ENCODE measurements at places on chromosomes 6 and 20.

DNA sequence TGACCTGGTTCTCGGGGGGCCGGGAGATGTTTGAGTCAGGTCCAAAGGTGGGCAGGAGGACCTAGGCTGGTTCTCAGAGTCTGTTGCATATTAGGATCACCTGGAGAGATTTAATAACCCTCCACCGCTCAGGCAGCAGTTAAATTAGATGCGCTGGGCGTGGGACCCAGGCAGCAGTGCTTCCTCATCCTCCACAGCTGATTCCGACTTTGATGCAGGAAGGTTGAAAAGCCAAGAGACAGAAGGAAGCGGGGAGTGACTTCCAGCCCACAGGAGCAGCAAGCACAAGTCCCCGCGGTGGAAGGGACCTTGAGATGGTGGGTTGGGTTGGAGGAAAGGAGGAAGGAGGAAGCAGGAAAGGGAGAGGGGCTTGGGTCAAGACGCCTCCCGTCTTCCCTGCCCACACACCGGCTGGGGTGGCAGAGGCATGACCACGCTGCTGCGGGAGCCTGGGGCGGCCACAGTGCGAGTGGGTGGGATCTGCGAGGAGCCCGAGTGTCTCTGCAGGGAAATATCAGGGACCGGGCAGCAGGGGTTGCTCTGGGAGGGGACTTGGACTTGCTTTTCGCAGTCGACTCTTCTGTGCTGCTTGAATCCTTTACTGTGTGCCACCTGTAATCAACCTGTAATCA lies 146.0 kb downstream of the PHACTR3 start:
- DNase-seq: no peak

DNA sequence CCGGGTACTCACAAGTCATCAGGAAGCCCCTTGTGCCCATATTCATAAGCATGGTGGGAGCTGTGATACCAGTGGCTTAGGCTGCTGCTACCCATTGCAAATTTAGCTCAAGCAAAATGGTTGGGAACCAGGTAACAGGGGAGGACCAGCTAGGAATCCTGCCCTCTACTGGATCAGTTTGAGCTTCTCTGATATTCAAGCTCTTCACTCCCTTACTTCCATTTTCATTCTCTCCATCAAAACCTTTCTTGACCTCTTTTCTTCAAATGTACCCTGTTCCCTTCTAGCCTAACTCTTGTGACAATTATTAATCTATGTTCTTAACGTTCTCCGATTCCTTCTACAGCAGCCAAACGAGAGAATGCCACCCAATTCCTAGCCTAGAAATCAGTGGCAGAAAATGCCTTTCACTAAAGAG lies 9.7 kb downstream of the NOL7 start:
- peak; percentile 20 for DNase-seq

GRCh38 chr6:89895276-89895874 lies 1.1 kb downstream of the GJA10 start:
- DNase-seq: peak; percentile 14

- DNase-seq: no peak
These were observed 48.5 kb downstream of the ADGRG6 start for GRCh38 chr6:142350309-142350708.

DNA sequence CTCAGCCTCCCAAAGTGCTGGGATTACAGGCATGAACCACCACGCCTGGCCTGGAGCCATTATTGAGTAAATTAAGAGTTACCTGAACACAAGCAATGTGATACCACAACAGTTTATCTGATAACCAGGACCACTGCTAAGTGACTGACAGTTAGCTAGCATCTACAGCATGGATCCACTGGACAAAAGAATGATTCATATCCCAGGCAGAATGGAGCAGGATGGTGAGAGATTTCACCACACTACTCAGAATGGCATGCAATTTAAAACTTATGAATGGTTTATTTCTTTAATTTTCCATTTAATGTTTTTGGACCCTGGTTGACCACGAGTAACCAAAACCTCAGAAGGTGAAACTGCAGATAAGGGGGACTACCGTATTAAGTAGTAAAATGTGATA lies 48.6 kb downstream of the RALGAPA2 start:
- DNase-seq: no peak

DNA sequence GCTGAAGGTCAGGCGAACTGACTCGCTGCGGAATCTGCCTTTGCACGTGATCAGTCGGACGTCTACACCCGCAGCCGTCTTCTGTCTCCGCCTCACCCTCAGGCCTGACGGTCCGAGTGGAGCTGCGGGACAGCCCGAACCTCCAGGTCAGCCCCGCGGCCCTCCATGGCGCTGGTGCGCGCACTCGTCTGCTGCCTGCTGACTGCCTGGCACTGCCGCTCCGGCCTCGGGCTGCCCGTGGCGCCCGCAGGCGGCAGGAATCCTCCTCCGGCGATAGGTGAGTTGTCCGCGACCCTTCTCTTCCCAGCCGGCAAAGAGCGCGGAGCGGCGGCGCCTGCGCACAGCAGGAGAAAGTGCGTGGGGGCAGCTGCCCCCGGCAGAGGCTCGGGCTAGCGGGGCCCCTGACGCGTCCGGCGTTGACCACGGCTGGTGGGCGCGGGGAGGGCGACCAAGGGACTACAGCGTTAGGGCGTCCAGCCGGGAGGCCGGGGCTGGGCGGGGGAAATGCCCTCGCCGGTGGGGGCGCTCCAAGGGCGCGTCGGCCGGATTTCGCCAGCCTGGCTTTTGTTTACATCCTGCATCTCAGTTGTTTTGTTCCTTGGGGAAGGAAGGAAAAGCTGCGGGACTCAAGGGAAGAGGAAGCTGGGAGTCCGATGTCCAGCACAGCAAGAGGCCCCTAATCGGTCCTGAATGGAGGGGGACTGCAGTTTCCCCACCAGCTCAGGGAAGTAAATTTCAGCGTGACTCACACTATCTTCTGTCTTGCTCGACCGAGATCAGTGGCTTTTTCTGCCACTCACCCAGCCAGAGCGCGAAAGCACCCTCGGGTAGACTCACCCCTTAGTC lies at the start of gene SMPDL3A:
Gene SMPDL3A (plus strand): TSS at position 77 of the 846 bp plus-strand sequence. CDS start 89 bp downstream, at position 166.
- DNase-seq: peak; percentile 82

- DNase-seq: no peak
These were observed 32.8 kb upstream of the PMEPA1 start for GRCh38 chr20:57742507-57743181.

DNA sequence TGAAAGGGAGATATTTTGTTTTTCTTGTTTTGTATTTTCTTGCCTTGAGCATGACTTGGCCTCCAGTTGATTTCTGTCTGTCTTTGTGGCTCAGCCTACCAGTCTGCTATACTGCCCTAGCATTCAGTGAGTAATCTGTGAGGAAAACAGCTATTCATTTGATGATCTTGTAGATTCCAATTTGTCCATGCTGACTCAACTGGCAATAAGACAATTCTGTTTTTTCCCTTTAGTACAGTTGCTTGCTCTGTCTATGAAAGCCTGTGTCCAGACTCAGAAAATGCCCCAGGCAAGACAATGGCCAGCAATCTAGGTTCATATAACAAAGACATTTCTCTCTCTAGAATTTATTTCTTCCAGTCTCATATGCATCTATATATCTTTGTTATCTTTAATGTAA lies 10.9 kb upstream of the SOX4 start:
- DNase-seq: no peak

- DNase-seq: no peak
These were observed 20.7 kb upstream of the PHACTR3 start for GRCh38 chr20:59583428-59584277.

GRCh38 chr20:833121-833449 lies 430 bp upstream of the FAM110A start:
- no peak for DNase-seq

DNA sequence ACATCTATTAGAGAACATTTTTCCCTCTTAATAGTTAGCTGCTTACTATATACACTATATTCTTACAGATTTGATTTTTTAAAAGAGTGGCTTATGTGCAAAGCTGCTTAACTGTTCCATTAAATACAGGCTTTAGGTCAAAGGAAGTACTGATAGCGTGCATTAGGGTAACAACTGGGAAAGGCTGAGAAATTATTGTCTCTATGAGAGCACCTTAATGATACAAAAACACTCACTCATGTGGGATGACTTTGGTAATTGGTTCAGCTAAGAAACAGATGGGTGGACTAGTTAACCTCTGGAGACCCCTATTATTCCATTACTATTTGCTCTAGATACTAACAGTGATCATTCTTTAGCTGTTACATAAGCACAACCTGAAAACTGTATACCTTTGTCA lies 4.0 kb downstream of the DCDC2 start:
- no peak for DNase-seq

DNA sequence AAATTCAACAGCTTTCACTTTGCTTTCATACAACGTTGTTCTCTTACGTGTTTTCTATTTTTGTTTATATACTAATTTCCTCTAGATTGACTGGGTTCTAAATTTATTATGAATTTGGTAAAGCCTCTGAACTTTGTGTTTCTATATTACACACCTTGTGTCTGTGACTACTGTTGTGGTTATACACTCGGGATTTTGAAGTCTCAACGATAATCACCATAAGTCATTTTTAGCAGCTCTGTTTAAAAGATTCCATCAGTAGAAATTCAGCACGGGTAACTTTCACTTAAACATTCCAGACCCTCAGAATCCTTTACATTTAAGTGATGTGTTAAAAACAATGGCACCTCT lies 31.8 kb upstream of the HBS1L start:
- no peak for DNase-seq

DNA sequence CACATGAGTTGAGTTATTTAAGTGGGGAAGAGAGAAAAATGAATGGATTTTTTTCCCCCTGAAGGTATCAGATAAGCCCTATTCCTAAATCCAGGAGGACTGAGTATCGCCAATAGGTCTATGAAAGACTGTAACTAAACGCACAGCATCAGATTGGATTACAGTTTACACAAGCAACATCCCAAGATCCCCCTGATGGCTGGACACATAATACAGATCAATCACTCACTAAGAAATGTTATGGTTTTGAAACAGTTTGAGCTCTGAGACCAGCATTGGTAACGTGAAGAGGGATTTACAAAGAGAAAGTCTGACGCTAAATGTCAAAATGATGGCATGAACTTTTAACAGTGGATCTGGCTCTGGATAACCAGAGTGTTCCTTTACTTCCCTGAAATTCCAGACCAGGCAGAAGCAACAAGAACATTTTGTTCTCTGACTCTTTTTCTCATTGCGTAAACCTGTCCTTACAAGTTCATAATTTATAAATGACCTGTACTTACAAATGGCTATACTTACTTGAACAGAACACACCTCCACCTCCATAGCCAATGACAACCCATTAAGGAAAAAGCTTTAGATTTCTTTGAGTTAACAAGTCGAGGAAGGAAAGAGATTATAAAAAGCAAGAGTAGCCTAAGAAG lies 131.8 kb upstream of the BEND3 start:
- DNase-seq: no peak

- no peak for DNase-seq
These were observed 102.8 kb downstream of the MYB start for GRCh38 chr6:135283926-135284325.

GRCh38 chr6:169794317-169795055 lies 43.1 kb downstream of the ERMARD start:
- DNase-seq: no peak

DNA sequence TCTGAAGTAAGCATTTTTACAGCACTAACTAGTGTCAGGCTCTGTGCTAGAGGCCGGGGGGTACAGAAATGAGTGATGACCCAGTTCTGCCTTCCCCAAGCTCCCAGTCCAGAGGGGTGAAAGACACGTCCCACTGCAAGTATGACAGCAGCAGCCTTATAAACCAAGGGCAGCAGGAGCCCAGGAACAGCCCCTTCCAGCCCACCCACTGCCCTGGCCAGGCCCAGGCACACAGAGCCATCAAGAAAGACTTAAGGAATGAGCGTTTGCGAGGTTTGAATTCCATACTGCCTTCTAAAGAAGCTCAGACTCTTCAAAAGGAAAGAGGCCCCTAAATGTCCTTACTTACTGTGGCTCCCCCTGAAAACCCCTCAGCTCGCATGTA lies 10.0 kb downstream of the TRERF1 start:
- DNase-seq: no peak

- DNase-seq: no peak
These were observed 134.9 kb downstream of the MMUT start for GRCh38 chr6:49328051-49328744.

- DNase-seq: no peak
These were observed 461.8 kb downstream of the PKHD1 start for GRCh38 chr6:51625566-51625965.

DNA sequence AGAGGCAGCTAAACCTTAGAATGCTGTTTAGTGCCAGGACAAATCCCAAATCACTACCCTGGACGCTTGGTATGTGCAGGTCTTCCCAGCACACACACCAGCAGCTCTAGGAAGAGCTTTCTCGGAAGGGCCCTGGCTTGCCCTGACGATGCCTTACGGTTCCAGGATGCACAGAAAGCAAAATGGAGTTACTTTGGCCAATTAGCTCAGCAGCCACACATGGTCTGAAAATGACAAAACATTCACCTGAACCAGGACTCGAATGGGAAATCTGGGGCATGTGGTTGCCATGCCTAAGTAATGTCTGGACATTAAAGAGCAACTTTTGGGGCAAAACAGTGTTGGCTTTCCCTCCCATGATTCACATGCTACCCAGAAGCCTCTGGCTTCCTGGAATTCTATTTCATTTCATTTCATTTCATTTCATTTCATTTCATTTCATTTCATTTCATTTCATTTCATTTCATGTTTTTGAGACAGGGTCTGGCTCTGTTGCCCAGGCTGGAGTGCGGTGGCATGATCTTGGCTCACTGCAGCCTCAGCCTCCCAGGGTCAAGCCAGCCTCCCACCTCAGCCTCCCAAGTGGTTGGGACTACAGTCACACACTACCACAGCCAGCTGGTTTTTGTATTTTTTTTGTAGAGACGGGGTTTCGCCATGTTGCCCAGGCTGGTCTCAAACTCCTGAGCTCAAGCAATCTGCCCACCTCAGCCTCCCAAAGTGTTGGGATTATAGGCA lies 153.3 kb downstream of the ZDHHC14 start:
- DNase-seq: no peak

GRCh38 chr6:74071214-74071613 lies 375.2 kb downstream of the CD109 start:
- no peak for DNase-seq

GRCh38 chr6:13331516-13332348 lies 3.4 kb upstream of the TBC1D7 start:
- peak; percentile 48 for DNase-seq

DNA sequence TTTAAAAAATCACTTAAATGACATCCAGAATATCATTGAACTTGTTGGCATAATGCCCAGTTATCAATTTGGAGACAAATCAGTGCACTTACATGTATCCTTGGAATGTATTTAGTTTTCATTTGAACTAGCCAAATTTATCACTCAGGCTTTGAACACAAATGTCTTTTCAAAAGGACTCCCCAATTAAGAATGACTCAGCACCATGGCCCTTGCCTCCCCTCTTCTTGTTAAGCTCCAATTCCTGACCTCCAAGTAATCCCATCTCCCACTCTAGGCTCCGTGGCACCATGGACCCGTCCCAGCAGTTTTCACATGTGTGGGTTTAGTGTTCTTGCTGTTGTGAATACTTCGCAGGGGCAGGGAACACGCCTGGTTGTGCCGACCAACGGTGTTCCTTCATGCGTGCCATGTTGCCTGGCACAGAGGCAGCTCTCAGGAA lies 2.7 kb downstream of the AKAP12 start:
- no peak for DNase-seq
